ENCODE measurements at places on chromosomes 5 and 9.

- no peak for DNase-seq
These were observed 789 bp downstream of the SEMA6A start for GRCh38 chr5:116573702-116574366.

DNA sequence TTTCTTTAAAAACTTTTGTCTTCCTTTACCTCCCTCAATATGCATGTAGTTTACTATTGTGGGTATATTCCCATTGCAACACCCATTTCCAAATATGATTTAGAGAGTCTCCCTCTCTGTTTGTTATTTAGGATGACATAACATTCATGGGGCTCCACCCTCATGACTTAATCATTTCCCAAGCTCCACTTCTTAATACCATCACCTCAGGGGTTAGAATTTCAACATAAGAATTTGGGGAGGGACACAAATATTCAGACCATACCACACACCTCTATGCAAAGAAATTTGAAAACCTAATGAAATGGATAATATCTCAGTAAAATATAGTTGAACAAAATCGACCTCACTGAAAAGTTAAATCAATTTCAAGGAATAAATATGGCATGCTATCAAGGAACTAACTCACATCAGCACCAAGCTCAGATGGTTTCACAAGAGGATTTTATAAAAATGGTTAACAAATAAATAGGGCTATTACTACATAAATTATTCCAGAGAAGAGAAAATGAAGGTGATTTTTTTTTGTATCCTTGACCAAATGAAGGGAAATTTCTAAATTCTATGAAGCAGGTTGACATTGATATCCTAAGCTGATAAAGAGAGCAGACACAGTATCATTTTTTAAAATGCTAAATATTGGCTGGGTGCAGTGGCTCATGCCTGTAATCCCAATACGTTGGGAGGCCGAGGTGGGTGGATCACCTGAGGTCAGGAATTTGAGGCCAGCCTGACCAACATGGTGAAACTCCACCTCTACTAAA lies 20.2 kb upstream of the UBTD2 start:
- no peak for DNase-seq

DNA sequence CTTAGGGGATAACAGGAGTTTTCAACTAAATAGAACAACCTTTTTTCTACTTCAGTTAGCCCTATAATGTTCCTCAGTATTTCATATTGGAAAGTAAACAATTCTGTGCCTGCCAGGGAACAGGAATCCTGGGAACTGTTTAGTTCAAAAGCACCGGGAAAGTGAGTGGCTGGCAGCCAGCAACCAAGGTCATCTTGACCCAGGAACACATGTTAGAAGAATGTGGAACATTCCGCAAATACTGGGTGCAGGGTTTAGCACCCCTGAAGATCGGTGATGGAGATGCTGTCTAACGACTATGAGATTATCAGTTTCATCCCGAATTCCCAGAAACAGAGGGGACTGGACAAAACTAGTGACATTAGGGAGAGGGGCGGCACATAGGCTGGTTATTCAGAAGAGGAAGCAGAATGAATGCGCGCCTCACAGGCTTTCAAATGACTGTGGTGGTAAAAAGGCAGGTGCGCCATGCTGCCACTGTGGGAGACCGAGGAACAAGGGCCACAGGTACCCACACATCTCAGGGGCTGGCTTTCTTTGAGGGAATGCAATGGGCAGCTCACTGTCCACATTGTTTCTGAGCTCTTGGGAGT lies 51.2 kb downstream of the IPPK start:
- no peak for DNase-seq

- DNase-seq = no peak
These were observed 22.1 kb downstream of the ETF1 start for GRCh38 chr5:138520971-138521370.

DNA sequence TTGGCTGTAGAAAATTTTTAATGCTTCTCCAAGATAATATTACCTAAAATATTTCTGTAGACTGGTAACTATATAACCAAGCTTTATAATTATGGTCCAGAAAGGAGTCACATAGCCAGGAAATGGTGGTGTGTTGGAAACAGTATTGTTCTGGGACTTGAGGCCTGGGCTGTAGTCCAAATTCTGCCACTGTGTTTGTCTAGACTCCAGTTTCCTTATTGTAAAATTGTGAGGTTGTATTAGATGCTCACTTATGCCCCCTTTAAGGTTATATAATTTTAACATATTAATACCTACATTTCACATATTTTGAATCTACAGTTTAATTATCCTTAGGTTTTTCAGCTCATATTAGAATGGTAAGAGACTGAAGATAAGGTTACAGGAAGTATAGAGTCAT lies 42.4 kb downstream of the STX17 start:
- peak; percentile 9 for DNase-seq

- no peak for DNase-seq
These were observed 269.6 kb upstream of the DAP start for GRCh38 chr5:11030671-11031070.

All from fibroblast of gingiva (primary cell).